ENCODE measurements at places on chromosomes 7 and 10.

GRCh38 chr10:63446716-63447440, 18.9 kb downstream of the JMJD1C start:
- H3K36me3 ChIP-seq: no peaks in the 10 kb centered on the region
- H3K4me1 ChIP-seq: peaks cover 18% of the 10 kb centered on the region
- H3K4me3 ChIP-seq: no peak overlapping the region
- no peaks in the 10 kb centered on the region for H3K27me3 ChIP-seq
- DNase-seq: no peak

DNA sequence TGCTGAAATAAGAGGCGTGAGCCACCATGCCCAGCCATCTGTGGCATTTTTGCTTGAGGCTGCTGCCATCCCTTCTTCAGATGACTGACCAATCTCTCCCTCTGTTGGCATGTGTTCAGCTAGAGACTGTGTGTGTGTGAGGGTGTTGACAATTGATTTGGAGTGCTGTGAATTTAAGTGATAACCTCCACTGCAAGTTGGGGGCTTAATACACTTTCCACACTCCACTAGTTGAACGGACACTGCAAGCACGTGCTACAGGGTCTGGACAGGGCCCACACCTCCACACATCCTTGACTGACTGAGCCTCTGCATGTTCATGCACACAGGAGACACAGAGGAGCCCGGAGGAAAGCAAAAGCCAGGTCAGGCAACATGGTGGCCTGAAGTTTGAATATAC, 51.3 kb downstream of the BRAF start:
- no peaks in the 10 kb centered on the region for H3K36me3 ChIP-seq
- H3K4me1 ChIP-seq: peaks cover 16% of the 10 kb centered on the region
- no peaks in the 10 kb centered on the region for H3K27me3 ChIP-seq

DNA sequence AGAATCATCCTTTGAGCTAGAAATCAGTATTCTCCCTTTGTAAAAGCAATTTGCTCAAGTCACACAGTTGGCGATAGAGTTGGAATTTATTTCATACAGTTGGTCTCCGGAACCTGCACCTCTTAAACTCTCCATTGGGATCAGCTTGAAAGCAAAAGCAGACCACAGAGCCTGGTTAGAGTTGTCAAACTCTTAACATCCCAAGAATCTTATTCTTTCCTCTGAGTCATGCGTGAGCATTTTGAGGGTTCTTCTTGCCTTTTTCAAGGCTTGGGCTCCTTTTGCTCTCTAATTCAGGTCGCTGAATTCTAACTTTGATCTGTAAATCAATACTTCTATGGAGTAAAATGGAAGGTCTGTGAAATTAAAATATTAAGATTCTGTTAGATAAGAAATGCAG, 19.6 kb upstream of the SCIN start:
- H3K36me3 ChIP-seq: no peaks in the 10 kb centered on the region
- H3K27ac ChIP-seq: no peak overlapping the region
- no peaks in the 10 kb centered on the region for H3K27me3 ChIP-seq

GRCh38 chr10:127979045-127979444, 72.1 kb downstream of the PTPRE start:
- H3K4me1 ChIP-seq: peaks cover 14% of the 10 kb centered on the region
- DNase-seq: no peak
- no peaks in the 10 kb centered on the region for H3K27me3 ChIP-seq
- no peak overlapping the region for H3K27ac ChIP-seq
- no peak overlapping the region for H3K4me3 ChIP-seq
